ENCODE measurements at places on chromosomes 2 and 18. TPM values are rescaled to one million over a fixed set of nuclear protein-coding genes. Genes with fewer than 3 reads are reported as not detected.

The HOXD3 gene
- total RNA-seq: 0.32 TPM

The TCF7L1 gene
- total RNA-seq: 10.5 TPM

The ZSWIM2 gene
- total RNA-seq: not detected

The SDC1 gene
- 128 TPM for total RNA-seq

The PLB1 gene
- 1.8 TPM for total RNA-seq

The POTEJ gene
- not detected for total RNA-seq

The UXS1 gene
- total RNA-seq: 54.6 TPM

The PXDN gene
- total RNA-seq: 15.5 TPM

The PTH2R gene
- total RNA-seq: not detected

The SLC39A10 gene
- total RNA-seq: 19.0 TPM

The RGPD8 gene
- total RNA-seq: 2.7 TPM

The ESPNL gene
- total RNA-seq: 0.43 TPM

The SLC23A3 gene
- total RNA-seq: 0.46 TPM

The DUSP28 gene
- 7.6 TPM for total RNA-seq

The SLC14A1 gene
- not detected for total RNA-seq

The SLC9A4 gene
- not detected for total RNA-seq

The MOGAT1 gene
- not detected for total RNA-seq

The EIF2AK3 gene
- 19.4 TPM for total RNA-seq

The PTCD3 gene
- 111 TPM for total RNA-seq

The BMP10 gene
- total RNA-seq: not detected

The LHCGR gene
- not detected for total RNA-seq

The FMNL2 gene
- 19.0 TPM for total RNA-seq

The FOXI3 gene
- not detected for total RNA-seq

The CIB4 gene
- total RNA-seq: 0.44 TPM

The GYPC gene
- total RNA-seq: not detected

The ALK gene
- total RNA-seq: not detected

The SCYGR3 gene
- not detected for total RNA-seq

The SPHKAP gene
- total RNA-seq: 0.02 TPM

All from A549 treated with ZK216348 at 1 μM for 4 hours (cell line).